H7 (cell line): ENCODE measurements at places on chromosomes 2 and 18. TPM values are rescaled to one million over a fixed set of nuclear protein-coding genes. Genes with fewer than 3 reads are reported as not detected.

The DNAJC10 gene
- total RNA-seq, result 69.7 and 71.4 TPM in 2 replicates

The GPR17 gene
- total RNA-seq, result not detected in 2 replicates

The PJVK gene
- total RNA-seq, result 0.63 and 1.2 TPM in 2 replicates

The HOXD3 gene
- total RNA-seq, result not detected in 2 replicates

The SALL3 gene
- 60.0 and 96.6 TPM in 2 replicates for total RNA-seq

The DSG4 gene
- total RNA-seq, result not detected in 2 replicates

The FIGN gene
- 6.5 and 8.7 TPM in 2 replicates for total RNA-seq

The DES gene
- 14.7 and 18.8 TPM in 2 replicates for total RNA-seq

The PSMA8 gene
- total RNA-seq, result not detected in 2 replicates

The RESP18 gene
- total RNA-seq, result not detected in 2 replicates

The STAT4 gene
- 0.41 and 1.5 TPM in 2 replicates for total RNA-seq

The CHRNG gene
- total RNA-seq, result not detected in 2 replicates

The LPIN2 gene
- 10.8 and 11.8 TPM in 2 replicates for total RNA-seq

The IL1R2 gene
- 0.17 and 0.44 TPM in 2 replicates for total RNA-seq

The CYP27A1 gene
- total RNA-seq, result 14.3 and 15.4 TPM in 2 replicates

The POTEI gene
- total RNA-seq, result 0.07 TPM in 2 replicates

The IGFBP2 gene
- total RNA-seq, result 848 and 859 TPM in 2 replicates

The FRZB gene
- total RNA-seq, result 0.15 and 1.5 TPM in 2 replicates

The TMEM37 gene
- total RNA-seq, result 4.2 and 5.0 TPM in 2 replicates

The ATIC gene
- total RNA-seq, result 36.6 and 41.0 TPM in 2 replicates

The TET3 gene
- total RNA-seq, result 7.2 and 7.3 TPM in 2 replicates

The UBE2F gene
- 36.9 and 54.8 TPM in 2 replicates for total RNA-seq

The DCTN1 gene
- 100 and 105 TPM in 2 replicates for total RNA-seq

The DSC3 gene
- total RNA-seq, result 0.73 and 1.2 TPM in 2 replicates

The UCN gene
- total RNA-seq, result 0.66 TPM in 1 of 2 replicates, not detected in the other

The SEMA4F gene
- total RNA-seq, result 1.1 and 1.3 TPM in 2 replicates

The AGXT gene
- not detected in 2 replicates for total RNA-seq

The FAHD2B gene
- total RNA-seq, result 25.5 and 33.0 TPM in 2 replicates

The UPP2 gene
- not detected in 2 replicates for total RNA-seq

The PROKR1 gene
- 2.8 and 3.7 TPM in 2 replicates for total RNA-seq

The ARHGAP28 gene
- total RNA-seq, result 24.5 and 32.3 TPM in 2 replicates
